ENCODE measurements at places on chromosomes 6 and 20. TPM values are rescaled to one million over a fixed set of nuclear protein-coding genes. Genes with fewer than 3 reads are reported as not detected.

DNA sequence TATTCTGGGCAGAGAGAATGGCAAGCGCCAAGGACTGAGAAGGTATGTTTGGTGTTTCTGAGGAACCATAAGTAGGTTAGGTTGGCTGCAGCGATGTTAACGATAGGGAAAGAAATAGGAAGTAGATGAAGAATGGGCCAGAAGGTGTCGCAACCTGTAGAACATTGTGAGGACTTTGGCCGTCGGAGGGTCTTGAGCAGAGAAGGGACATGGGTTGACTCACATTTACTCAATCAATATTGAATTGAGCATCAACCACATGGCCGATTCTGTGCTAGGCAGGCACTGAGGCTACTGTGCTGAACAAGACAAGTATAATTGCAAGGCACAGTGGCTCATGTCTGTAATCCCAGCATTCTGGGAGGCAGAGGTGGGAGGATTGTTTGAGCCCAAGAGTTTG is 26.8 kb upstream of the RPN2 start:
- no peak for DNase-seq

- no peak for DNase-seq
Measured at GRCh38 chr6:79436241-79436640, 101.0 kb downstream of the LCA5 start.

DNA sequence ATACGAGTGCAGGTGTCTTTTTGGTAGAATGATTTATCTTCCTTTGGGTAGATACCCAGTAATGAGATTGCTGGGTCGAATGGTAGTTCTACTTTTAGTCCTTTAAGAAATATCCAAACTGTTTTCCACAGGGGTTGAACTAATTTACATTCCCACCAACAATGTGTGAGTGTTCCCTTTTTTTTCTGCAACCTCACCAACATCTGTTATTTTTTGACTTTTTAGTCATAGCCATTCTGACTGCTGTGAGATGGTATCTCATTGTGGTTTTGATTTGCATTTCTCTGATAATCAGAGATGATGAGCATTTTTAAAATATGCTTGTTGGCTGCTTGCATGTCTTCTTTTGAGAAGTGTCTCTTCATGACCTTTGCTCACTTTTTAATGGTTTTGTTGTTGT is 1.9 kb upstream of the ZNF831 start:
- no peak for DNase-seq

- no peak for DNase-seq
Measured at GRCh38 chr6:71527886-71528285, 239.3 kb downstream of the OGFRL1 start.

GRCh38 chr20:51400051-51400926 is 142.2 kb downstream of the NFATC2 start:
- no peak for DNase-seq

GRCh38 chr6:42629845-42630244 is 66.0 kb downstream of the UBR2 start:
- no peak for DNase-seq

The CHD6 gene
- 19.1 TPM for total RNA-seq

DNA sequence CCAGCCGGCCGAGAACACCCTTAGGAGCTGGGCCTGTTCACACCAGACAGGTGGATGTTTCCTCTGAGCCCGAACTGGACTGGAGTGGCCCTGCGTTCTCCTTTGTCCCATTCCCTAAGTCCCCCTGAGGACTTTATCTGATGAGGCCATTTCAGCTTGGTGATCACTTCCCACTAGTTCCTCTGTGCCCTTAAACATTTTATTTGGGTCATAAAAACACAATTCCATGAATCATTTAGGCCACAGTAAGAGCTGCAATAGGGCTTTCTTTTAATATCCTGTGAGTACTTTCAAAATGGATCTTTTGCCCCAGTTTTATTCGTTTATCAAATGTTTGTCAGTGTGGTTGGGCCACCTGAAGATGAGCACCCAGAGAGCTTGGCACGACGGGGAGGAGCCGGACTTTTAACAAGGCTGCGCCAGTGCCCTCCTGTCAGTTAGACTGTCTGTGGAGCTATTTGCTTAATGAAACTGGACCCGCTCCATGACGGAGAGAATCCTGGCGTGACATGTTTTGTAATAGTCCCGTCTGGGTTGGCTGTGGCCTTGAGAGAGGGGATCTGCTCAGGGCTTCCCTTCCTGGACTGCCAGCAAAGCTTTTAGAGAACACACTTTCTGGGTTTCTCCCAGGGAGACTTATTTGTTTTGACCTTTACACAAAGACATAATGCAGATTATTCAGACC is 53.5 kb downstream of the ZDHHC14 start:
- no peak for DNase-seq

GRCh38 chr6:169805242-169805838 is 53.9 kb downstream of the ERMARD start:
- no peak for DNase-seq

The ZC2HC1B gene
- total RNA-seq, result not detected

The KCNK5 gene
- not detected for total RNA-seq

- peak; percentile 54 for DNase-seq
Measured at GRCh38 chr20:63896264-63897105, 1.6 kb downstream of the DNAJC5 start.

- DNase-seq, result no peak
Measured at GRCh38 chr6:156310701-156311100, 466.5 kb upstream of the ARID1B start.
